ENCODE measurements at places on chromosomes 3 and 15.
A peak's percentile ranks its signal among the peaks of the same experiment; 100 is the strongest.

DNA sequence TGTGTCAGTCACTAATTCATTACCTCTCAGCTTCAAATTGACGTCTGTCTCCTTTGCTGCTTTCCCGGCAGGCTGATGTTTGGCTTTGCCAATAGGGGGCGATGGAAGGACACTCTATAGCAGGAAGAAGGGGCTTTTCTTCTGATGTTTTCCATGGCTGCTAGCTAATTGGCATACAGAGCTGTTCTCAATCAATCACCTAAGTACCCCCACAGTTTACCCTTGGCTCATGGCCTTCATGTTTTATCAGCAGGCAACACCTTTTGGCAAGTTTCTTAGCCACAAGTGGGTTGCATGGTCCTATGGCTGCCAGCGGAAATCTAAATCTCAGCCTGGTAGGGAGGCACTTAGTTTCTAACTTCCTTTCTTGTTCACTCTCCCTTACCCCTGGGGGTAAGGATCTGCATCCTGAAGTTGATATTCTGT, 45.0 kb downstream of the ESYT3 start:
- peak; percentile 53 for DNase-seq

DNA sequence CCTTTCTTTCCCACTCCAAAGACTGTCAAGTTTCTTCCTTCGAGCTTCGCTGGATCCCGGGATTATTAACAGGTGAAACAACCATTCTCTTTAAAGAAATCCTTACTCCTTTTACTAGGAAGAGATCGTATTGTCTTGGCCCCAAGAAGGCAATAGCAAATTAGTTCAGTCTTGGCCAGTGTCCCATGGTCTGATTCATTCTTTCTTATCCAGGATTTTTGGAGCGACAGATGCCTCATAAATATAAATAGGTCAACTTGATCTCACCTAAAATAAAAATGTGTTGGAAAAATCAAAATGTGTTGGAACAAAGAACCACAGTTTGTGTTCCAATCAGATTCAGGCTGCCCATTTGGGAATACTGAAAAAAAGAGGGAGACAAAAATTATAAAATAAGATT, 140.1 kb upstream of the TMEM108 start:
- DNase-seq = no peak

DNA sequence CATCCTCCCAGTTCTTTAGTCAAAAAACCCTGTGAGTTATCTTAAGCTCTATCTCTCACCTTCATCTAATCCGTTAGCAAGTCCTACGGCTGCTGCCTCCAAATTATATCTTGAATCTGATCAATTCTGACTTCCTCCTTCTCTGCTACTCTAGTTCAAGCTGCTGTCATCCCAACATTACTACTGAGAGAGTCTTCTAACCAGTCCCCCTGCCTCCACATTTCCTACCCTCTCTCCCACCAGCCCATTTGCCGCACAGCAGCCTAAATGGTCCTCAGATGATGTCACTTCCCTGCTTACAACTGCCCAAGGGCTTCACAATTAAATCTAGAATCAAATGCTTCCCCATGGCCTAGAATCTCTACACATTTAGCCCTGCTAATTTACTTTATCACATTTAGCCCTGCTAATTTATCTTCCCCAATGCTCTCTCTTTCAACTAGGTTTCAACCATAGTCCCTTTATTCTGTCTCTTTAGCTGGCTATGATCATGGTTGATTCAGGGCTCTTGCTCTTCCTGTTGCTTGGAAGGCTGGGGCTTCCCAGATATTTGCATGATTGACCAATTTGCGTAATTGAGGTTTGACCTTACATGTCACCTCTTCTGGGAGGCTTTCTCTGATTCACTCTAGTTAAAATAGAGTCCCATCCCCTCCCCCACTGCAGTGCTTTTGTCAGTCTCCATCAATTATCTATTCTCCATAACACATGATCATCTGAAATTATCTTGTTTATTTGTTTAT, 11.0 kb upstream of the ARL14 start:
- DNase-seq = no peak

DNA sequence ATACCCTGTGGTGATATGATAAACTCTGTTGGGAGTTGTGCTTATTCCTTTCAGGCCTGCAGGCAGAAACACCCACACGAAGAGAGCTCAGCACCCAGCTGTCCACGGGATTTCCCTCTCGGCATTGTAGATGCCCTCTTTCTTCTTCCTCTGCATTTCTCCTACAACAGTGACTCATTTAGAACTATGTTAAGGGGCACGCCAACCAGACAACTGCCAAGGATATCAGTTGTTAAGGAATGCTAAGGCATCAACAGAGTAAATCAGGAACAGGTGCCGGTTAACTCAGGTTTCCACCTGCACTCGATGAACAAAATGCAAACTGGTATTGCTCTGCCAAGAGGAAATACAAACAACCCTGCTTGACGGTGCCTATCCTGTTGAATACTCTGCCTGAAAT, 270.0 kb upstream of the PEX5L start:
- no peak for DNase-seq

- DNase-seq = peak; percentile 58
Observed at GRCh38 chr15:75597667-75598341, 18.7 kb upstream of the PTPN9 start.

DNA sequence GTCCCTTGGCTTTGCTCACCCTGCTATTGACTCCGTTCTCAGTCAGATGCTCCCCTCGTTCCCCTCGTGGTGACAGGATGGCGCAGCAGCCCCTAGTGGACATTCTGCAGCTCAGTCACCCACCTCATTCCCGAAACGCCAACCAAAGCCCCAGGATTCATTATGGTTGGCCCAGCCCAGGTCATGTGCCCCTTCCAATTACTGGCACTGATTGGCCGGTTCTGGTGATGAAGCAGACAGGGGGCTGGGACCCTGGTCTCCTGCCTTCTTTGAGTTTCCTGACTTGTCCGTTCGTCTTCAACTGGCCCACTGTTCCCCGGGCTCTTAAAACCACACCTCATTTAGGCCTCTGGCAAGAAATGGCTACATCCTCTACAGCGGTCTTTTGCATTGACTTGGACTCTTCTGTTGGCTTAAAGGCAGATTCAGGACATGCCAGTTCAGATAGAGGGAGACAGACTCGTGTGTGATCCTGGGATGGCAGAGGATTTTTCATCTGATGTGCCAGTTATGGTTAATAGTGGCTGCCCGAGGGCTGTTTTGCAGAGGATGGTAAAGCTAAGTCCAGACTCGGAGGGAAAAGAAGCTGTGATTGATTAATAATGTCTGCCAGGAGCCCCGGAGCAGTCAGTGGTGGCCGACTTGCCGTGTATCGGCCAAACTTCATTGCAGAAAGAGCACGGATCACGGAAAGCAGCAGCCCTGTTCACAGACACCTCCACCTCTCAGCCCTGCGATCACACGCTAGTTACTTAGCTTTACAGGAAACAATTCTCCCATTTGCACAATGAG, 37.8 kb downstream of the LSM3 start:
- peak; percentile 50 for DNase-seq

DNA sequence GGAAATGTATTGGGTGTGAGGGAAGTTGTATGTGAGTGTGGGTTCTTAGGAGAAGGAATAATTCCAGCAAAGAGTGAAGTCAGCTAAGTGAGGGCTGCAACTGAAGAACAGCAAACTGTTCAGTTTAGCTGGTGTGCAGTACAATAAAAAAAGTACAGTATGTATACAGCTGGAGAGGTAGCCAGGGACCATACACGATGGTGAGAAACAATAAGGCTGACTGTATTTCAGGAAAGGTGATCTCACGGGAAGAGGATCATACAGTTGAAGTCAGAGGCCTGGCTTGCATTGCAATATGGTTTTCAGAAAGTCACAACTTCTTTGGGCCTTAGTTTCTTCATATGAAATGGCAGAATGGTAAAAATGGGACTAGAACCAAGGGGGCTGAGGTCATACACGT, 222.4 kb downstream of the NEK10 start:
- no peak for DNase-seq

GRCh38 chr3:12288182-12289129, at the start of gene PPARG:
PPARG (plus strand) TSS chr3:12289070; CDS start chr3:12379712, 90,642 bp downstream.
- peak; percentile 79 for DNase-seq

DNA sequence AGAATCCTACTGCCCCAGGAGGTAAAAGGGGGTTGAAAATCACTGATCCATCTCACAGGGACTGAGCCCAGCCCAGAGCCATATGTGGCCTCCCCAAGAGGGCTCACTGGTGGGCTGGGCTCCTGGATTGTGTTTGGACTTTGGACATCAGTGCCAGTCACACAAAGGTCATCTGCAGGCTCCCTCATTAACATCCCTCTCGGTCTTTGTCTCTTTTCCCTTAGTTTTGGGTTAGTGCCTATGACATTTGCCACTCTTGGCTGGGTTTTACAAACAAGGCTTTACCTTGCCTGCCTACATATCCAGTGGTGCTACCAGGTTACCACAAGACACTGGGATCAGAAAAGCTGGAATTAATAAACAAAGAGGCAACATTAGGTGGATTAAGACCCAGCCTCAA, 27.9 kb downstream of the IFT122 start:
- no peak for DNase-seq

- no peak for DNase-seq
Observed at GRCh38 chr3:181581656-181582055, 130.1 kb upstream of the SOX2 start.

- no peak for DNase-seq
Observed at GRCh38 chr3:117887901-117888300, 1146.7 kb downstream of the IGSF11 start.

DNA sequence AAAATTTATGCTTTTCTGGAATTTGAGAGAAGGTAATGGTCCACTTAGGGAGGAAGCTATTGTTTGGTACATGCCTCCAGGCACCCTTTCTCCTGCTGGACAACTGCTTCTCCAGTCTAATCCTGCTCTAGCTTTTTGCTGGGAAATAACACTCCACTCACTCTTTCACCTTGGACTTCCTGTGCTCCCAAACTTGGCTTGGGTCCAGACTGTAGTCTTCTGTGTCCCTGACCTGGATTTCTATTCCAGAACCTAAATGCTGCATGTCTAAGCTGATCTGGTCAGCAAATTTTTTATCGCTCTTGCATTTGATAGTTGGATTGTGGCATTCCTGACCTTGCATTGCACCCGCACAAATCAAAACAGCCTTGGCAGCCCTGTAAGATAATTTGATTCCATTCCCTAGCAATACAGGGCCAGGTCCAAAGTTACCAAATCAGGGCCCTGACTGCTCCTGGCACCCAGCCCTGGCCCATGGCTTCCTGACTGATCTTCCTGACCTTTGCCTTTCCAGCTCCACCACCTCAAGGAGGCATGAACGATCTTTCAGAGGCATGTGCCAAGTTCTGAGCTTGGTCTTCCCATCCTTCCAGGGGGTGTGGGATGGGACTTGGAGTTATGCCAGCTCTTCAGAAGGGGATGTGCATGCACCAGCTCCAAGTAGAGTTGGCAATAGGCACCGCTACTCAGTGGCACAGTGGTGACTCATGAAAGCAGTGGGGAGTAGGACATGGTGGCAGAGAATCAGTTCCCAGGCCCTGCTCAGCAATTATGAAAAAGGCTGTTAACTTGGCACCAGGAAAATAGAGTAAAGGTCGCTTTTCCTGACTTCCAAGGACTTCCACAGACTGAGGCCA, 43.9 kb upstream of the GOLGA8J start:
- no peak for DNase-seq

DNA sequence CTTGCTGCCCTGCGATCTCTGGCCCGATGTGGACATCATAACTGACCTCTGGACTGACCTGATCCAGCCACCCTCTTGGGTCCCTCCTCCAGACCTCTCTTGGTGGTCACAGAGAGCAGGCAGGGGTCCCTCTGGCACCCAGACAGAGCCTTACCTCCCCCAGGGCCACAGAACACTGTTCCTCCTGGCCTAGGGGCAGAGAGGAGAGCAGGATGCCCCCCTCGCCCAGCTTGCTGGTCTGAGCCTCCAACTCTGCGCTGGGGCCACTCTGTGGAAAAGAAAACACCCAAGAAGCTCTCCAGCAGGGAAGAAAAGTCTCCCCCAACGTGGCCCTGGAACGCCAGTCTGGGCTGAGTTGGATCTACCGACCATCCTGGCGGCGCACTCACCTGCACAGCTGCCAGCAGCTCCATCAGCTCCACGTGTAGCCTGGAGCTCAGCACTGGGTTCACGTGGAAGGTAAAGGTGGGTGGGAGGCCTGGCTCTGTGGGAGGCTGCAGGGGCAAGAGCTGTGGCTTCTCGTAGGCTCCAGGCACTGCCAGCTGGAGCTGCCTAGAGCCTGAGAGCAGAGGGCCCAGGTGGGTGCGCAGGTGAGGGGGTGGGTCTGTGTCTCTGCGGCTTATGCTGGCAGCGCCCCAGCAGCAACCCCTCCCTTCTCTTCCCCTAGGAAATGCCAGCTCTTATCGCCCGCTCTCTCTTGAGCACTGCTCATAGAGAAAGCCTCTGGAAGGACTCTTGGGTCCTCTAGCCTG, 6.0 kb downstream of the PLA2G4F start:
- no peak for DNase-seq

DNA sequence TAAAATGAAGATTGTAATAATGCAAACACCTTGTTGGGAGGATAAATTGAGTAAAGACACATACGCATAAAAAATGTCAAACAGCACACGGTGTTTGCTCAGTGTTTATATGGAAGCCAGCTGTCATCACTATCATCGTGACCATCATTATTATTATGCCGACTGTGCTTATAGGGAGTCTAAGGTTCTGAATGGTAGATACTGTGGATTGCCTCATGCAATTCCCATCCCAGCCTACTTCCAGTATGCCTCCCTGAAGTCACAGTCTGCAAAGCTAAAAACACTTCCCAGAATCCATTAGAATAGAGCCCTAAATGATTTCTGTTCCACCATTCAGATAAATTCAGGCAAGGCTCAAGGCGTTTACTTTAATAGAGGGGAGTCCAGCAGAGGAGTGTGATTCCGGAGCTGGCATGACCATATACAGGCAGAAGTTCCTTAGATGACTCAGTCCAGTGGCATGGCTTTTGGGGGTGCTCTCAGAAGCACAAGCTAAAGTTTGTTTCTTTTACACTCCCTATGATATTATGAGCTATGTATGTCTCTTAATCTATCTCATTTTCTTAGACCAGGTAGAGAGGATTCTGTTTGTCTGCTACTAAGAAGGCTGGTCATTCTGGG, 148.7 kb downstream of the MEX3B start:
- no peak for DNase-seq

DNA sequence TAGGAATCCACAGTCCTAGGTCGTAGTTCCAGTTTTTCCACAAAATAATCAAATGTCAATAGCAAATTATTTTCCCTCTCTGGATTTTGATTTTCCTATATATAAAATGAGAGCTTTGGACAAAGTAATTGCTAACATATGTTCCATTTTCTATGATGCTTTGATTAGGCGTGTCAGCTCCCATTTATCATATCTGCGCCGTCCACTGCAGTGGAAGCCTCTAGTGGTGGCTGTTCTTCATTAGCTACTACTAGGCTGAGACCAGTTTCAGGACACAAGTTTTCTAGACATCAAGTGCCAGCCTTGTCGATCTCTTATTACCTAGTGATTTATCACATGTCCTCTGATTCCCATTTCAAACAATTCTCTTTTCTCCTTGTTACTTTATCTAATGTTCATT, 271.5 kb downstream of the TUSC7 start:
- no peak for DNase-seq

Data from inflammatory macrophage (primary cell).